ENCODE measurements at places on chromosomes 3 and 15. TPM values are rescaled to one million over a fixed set of nuclear protein-coding genes. Genes with fewer than 3 reads are reported as not detected.
A peak's percentile ranks its signal among the peaks of the same experiment; 100 is the strongest.

The DLEC1 gene
- total RNA-seq, result not detected

DNA sequence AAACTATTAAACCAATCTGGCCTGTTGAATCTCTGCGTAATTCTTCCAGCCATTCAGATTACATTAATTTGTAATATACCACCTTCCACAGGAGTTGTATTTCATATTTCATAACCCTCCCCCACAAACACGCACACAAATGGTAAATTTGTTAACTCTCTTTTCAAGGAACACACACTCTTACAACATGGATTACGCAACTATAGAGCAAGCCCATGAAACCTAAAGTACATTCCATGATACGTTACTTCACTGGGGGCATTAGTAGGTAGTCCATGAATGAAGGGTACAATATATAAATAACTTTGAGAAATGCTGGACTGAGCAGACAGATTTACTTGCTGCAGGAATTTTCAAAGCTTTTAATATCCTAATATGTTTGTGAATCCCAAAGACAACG lies 65.0 kb downstream of the TRIM69 start:
- H3K27ac ChIP-seq, result no peak overlapping the region
- H3K4me3 ChIP-seq, result no peak overlapping the region
- no peak for DNase-seq

GRCh38 chr3:52070724-52071621 lies 14.6 kb upstream of the DUSP7 start:
- H3K36me3 ChIP-seq, result no peaks in the 10 kb centered on the region
- no peak overlapping the region for H3K27ac ChIP-seq
- no peak for DNase-seq
- no peaks in the 10 kb centered on the region for H3K4me1 ChIP-seq
- H3K4me3 ChIP-seq, result no peak overlapping the region

The CPNE4 gene
- 5.7 TPM for total RNA-seq

The C3orf62 gene
- total RNA-seq, result 2.0 TPM

- H3K27me3 ChIP-seq, result no peaks in the 10 kb centered on the region
- DNase-seq, result no peak
- no peaks in the 10 kb centered on the region for H3K36me3 ChIP-seq
- no peak overlapping the region for H3K4me3 ChIP-seq
Measured at GRCh38 chr15:101057841-101058407, 138.8 kb downstream of the LRRK1 start.

- H3K27me3 ChIP-seq, result no peaks in the 10 kb centered on the region
- no peaks in the 10 kb centered on the region for H3K36me3 ChIP-seq
- H3K4me1 ChIP-seq, result no peaks in the 10 kb centered on the region
- no peak overlapping the region for H3K4me3 ChIP-seq
- no peak overlapping the region for H3K27ac ChIP-seq
Measured at GRCh38 chr3:67389176-67389575, 265.2 kb downstream of the SUCLG2 start.

DNA sequence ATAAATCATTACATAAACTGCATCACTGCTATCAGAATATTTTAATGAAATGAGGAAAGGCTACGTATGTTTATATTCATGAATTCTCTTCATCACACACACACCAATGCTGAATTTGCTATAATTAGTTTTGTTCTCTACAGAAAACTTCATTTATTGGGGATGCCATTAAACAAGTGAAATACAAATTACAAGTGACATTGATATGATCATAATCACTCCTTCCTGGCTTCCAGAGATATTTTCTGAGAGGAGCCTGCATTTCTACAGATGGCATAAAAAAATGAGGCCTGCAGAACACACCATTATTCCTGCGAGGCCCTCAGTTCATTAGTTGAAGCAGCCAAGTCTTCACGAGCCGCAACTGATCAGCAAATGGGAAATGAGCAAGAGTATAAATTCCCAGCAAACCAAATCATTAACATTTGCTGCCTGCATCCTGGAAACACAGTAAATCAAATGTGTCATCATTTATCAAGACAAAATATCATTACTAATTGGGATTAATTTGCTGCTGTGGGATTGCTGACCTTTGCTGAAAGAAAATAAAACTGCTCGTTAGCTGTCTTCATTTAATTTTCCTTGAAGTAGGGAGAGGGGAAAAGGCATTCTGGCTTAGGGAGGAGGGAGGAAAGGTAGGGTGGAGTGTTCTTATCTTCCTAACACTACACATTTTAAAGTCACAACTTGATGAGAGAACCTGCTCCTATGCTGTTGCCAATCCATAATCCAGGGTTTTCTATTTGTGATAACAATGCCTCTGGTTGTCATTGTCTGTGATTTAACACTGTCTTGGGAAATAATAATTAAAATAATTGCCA lies 921.9 kb downstream of the SQOR start:
- no peaks in the 10 kb centered on the region for H3K27me3 ChIP-seq
- DNase-seq, result no peak
- H3K4me3 ChIP-seq, result no peak overlapping the region
- H3K36me3 ChIP-seq, result no peaks in the 10 kb centered on the region

DNA sequence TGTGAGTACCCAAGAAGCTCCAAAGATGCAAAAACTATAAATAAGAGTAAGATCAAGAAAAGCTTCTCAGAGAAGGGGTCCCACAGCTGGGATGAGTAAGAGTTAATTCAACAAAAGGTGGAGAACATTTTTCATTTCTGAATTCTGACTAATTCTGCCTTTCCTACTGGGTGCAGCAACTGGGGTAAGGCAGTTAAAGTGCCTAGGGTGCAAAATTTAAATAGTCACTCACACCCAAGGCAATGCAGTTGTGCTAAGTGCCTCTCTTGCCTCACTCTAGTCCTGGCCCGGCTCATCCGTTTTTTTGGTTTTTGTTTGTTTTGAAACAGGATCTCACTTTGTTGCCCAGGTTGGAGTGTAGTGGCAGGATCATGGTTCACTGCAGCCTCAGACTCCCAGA lies 240.2 kb downstream of the TP63 start:
- no peaks in the 10 kb centered on the region for H3K36me3 ChIP-seq
- no peak overlapping the region for H3K4me3 ChIP-seq
- H3K27me3 ChIP-seq, result no peaks in the 10 kb centered on the region
- DNase-seq, result no peak

The ROBO1 gene
- 67.6 TPM for total RNA-seq

- no peak overlapping the region for H3K27ac ChIP-seq
- no peaks in the 10 kb centered on the region for H3K36me3 ChIP-seq
- H3K27me3 ChIP-seq, result no peaks in the 10 kb centered on the region
Measured at GRCh38 chr15:37902126-37902525, 32.3 kb upstream of the TMCO5A start.

The SEMA6D gene
- 11.0 TPM for total RNA-seq

GRCh38 chr3:72100080-72100511 lies 315.1 kb upstream of the PROK2 start:
- peak overlapping the region; percentile 32 for H3K4me3 ChIP-seq
- no peak overlapping the region for H3K27ac ChIP-seq
- no peak for DNase-seq
- H3K27me3 ChIP-seq, result no peaks in the 10 kb centered on the region
- H3K4me1 ChIP-seq, result no peaks in the 10 kb centered on the region
- no peaks in the 10 kb centered on the region for H3K36me3 ChIP-seq

DNA sequence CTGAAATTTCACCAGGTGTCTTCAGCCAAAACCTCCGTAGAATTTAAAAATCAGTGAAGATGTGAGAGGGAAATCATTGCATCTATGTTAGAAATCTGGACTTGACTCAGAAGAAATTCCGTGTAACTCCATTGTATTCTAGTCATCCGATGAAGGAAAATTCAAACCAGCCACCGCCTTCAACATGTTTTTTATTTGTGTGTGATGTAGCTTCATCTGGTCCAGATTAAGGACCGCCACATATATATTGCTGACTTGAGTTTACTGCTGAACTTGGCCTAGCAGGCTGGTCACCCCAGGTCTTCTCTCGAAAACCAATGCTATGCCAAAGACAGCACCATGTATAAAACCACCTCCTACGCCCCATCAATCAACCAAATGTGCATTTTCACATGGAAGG lies 120.9 kb downstream of the FOXP1 start:
- no peak overlapping the region for H3K4me3 ChIP-seq
- no peaks in the 10 kb centered on the region for H3K4me1 ChIP-seq
- DNase-seq, result no peak
- H3K27ac ChIP-seq, result no peak overlapping the region

- no peak overlapping the region for H3K27ac ChIP-seq
- H3K27me3 ChIP-seq, result no peaks in the 10 kb centered on the region
- H3K4me1 ChIP-seq, result no peaks in the 10 kb centered on the region
Measured at GRCh38 chr3:22353126-22353525, 602.1 kb upstream of the ZNF385D start.

DNA sequence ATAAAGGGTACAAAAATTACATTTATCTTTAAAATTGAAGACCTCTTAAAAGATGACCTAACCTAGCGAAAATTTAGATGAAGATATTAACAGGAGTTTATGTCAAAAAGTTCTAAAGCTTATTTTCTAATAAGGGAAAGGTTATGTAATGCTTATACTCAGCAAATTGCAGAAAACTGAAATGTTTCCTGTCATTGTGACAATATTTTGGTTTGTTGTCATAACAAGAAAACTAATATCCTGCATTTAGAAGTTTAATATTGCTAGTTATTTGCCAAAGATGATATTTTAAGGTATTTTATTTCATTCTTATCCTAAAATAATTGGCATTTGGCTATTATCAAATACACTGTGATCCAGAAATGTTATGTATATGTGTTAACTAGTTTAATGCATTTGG lies 294.5 kb downstream of the C3orf38 start:
- peaks cover 9% of the 10 kb centered on the region for H3K4me1 ChIP-seq
- H3K27me3 ChIP-seq, result no peaks in the 10 kb centered on the region
- no peak for DNase-seq
- no peak overlapping the region for H3K4me3 ChIP-seq

The GPR176 gene
- total RNA-seq, result 5.6 TPM

DNA sequence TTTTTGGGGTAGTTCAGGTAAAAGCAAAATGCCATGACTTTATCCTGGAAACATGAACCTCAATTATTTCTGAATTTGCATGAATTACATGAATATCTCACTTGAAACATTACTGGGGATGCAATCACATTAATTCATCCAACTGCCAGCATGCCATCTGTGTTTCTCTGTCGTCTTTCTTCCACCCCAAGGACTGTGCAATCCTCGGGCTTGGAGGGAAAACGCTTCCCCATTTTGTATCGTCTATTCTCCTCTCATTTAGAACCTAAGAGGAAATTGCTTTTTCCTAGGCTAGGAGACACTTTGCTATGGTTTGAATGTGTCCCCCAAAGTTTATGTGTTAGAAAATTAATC lies 109.4 kb downstream of the SQOR start:
- H3K27me3 ChIP-seq, result peaks cover 3% of the 10 kb centered on the region
- H3K4me3 ChIP-seq, result no peak overlapping the region
- no peaks in the 10 kb centered on the region for H3K4me1 ChIP-seq
- DNase-seq, result no peak
- no peak overlapping the region for H3K27ac ChIP-seq

DNA sequence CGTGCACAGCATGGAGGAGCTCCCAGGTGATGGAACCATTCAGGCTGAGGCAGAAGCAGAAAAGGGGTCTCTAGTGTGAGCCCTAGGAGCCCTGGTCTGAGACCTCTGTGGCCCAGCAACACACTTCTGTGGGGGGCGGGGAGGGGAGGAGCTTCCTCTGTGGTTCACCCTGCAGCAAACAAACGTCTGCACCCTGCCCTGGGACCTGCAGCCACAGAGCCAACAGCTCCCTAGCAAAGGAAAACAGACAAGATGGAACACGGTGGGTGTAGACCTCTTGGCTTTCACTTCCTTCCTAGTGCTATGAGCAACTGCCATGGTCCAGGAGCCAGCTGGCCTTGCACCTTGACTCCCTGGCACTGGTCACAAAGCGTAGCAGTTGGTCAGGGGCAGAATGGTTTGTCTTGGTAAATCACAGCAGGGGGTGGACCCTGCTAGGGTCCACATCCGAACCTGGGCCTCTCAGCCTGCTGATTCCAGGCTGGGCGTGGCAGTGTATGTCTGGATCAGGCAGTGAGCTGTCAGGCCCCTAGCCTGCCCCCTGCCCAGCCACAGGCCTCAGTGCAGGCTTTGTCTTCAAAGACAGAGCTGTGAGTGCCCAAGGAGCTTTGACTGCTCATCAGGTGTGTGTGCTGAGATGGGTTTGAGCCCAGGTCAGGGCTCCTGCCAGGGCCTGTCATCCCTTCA lies 6.7 kb downstream of the AMIGO3 start:
- no peaks in the 10 kb centered on the region for H3K4me1 ChIP-seq
- H3K4me3 ChIP-seq, result no peak overlapping the region
- H3K36me3 ChIP-seq, result no peaks in the 10 kb centered on the region
- no peak for DNase-seq

DNA sequence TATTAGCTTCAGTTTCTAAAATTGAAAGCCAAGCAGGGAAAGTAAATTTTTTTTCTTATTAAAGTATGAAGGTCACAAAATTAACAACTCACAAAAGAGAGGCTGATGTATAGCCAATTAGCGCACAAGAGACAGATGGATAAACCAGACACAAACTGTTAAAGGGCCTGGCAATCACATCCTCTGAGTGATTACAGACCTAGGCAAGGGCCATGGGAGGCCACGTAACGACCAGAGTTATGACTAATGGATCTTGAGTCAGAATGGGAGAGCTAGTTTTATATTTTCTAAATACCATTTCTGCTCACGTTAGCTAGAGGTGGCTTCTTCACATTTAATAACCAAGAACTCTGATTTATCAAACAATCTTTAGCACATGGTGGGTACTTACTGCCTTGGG lies 17.8 kb upstream of the SCAMP5 start:
- no peaks in the 10 kb centered on the region for H3K4me1 ChIP-seq
- no peak for DNase-seq
- no peak overlapping the region for H3K4me3 ChIP-seq
- H3K27ac ChIP-seq, result no peak overlapping the region
- no peaks in the 10 kb centered on the region for H3K27me3 ChIP-seq

- H3K27me3 ChIP-seq, result no peaks in the 10 kb centered on the region
- no peak overlapping the region for H3K27ac ChIP-seq
- no peak for DNase-seq
- no peaks in the 10 kb centered on the region for H3K36me3 ChIP-seq
Measured at GRCh38 chr3:114538211-114538610, 244.4 kb downstream of the TIGIT start.

The OR5K2 gene
- total RNA-seq, result not detected

GRCh38 chr3:138845181-138845601 lies 10.5 kb upstream of the PIK3CB start:
- H3K36me3 ChIP-seq, result no peaks in the 10 kb centered on the region
- no peak overlapping the region for H3K27ac ChIP-seq
- H3K4me3 ChIP-seq, result no peak overlapping the region

- no peaks in the 10 kb centered on the region for H3K36me3 ChIP-seq
- peaks cover 4% of the 10 kb centered on the region for H3K4me1 ChIP-seq
- no peak within 1 kb of the TSS for H3K27ac ChIP-seq
- no peaks in the 10 kb centered on the region for H3K27me3 ChIP-seq
Measured at GRCh38 chr15:48963524-48964113, at the start of gene SHC4. Gene SHC4, minus strand, starts transcription at chr15:48963919. Its CDS starts 904 bp downstream, at chr15:48963015.

GRCh38 chr15:38562278-38562677 lies 2.3 kb downstream of the RASGRP1 start:
- no peaks in the 10 kb centered on the region for H3K4me1 ChIP-seq
- peaks cover 71% of the 10 kb centered on the region for H3K27me3 ChIP-seq
- H3K36me3 ChIP-seq, result no peaks in the 10 kb centered on the region
- H3K27ac ChIP-seq, result no peak overlapping the region
- no peak overlapping the region for H3K4me3 ChIP-seq

GRCh38 chr3:13282986-13283876 lies 136.9 kb downstream of the NUP210 start:
- H3K27me3 ChIP-seq, result peaks cover 38% of the 10 kb centered on the region
- H3K36me3 ChIP-seq, result no peaks in the 10 kb centered on the region
- peak overlapping the region; percentile 27 for H3K4me3 ChIP-seq
- no peaks in the 10 kb centered on the region for H3K4me1 ChIP-seq

- no peaks in the 10 kb centered on the region for H3K27me3 ChIP-seq
- no peaks in the 10 kb centered on the region for H3K4me1 ChIP-seq
- H3K36me3 ChIP-seq, result no peaks in the 10 kb centered on the region
- no peak overlapping the region for H3K4me3 ChIP-seq
Measured at GRCh38 chr3:64625381-64625780, 62.4 kb downstream of the ADAMTS9 start.
